Amniotic epithelial cell (primary cell): ENCODE measurements at places on chromosomes 6 and 20.

- DNase-seq: peak; percentile 90
Measured at GRCh38 chr6:112691289-112691688, 344.2 kb downstream of the RFPL4B start.

DNA sequence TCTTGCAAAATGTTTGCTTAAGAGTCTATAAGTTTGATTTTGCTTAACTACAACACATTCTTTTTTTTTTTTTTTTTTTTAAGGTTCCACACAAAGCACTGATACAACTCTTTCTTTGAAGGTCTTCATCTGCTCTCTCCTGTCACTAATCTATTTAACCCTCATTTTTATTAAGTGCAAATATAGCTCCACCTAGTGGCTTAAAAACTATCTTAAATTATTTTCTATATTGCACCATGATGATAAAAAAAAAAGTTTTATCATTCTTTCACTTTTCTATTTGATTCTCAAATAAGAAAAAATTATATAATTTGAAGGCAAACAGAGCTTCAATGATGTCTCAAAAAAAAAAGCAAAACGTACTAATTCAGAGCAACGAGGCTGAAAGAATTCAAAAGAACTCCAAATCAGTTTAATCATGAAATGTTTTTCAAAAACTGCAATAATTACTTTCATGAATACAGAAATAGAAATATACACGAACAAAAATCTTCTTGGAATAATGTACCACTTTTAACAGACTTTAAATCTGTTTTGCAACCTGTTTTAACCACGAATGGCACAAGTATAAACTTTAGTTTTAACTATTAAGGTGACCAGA, 12.8 kb downstream of the ESF1 start:
- peak; percentile 35 for DNase-seq

GRCh38 chr6:148987982-148988381, 241.2 kb downstream of the UST start:
- DNase-seq: no peak

- no peak for DNase-seq
Measured at GRCh38 chr6:72636786-72637185, 14.9 kb downstream of the KCNQ5 start.

GRCh38 chr20:46402331-46402811, 4.0 kb downstream of the ELMO2 start:
- DNase-seq: peak; percentile 81

DNA sequence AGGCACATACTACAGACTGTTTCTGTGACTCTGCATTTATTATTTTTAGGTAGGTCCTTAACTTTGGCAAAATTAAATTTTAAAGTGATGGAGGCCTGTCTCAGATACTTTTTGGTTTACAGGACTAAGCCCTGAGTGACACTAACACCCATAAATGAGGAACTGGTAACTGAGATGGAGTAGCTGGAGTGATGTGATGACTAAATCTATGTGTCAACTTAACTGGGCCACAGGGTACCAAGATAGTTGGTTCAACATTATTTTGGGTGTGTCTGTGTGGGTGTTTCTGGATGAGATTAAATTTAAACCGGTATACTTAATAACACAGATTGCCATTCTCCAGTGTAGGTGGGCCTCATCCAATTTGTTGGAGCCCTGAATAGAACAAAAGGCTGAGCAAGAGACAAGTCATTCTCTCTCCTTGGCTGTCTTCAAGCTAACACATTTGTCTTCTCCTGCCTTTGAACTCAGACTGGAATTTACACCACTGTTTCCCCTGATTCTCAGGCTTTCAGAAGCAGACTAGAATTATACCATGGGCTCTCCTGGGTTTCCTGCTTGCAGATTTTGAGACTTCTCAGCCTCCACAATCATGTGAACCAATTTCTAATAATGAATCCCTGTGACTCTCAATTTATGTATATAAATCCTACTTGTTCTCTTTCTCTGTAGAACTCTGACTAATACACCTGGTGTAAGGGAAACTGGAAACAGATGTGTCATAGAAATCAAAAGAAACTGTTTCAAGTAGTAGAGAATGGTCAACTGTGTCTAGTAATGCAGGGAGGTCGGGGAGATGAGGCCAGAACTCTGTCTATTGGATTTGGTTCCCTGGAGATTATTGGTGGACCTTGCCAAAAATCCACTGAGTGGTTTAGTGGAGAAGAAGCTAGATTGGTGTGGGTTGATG, 579.2 kb downstream of the EPM2A start:
- no peak for DNase-seq

GRCh38 chr6:24694198-24694597, 24.8 kb downstream of the C6orf62 start:
- DNase-seq: no peak

DNA sequence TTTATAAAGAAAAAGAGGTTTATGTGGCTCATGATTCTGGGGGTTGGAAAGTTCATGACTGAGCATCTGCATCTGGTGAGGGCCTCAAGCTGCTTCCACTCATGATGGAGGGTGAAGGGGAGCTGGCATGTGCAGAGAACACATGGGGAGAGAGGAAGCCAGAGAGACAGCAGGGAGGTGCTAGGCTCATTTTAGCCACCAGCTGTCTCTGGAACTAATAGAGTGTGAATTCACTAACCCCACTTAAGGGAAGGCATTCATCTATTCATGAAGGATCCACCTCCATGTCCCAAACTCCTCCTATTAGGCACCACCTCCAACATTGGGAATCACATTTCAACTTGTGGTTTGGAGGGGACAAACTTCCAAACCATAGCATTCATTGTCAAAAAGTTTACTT, 137.3 kb upstream of the PMEPA1 start:
- no peak for DNase-seq

GRCh38 chr6:73200735-73201134, 24.6 kb downstream of the KHDC1L start:
- no peak for DNase-seq

DNA sequence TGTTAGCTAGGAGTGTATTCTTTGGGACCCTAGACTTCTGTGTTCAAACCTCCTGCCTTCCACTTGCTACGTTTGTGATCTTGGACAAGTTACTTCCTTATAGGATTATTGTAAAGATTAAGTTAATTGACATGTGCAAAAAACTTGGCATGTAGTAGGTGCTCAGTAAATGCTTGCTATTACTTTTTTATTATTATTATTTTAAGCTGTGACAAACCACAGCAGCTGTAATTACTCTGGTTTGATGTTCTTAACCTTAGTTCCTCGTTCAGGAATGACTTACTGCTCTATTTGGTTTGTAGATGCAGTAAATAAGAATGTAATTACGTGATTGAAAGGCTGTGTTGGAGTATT, 3.2 kb downstream of the ARFGEF2 start:
- DNase-seq: no peak

- DNase-seq: peak; percentile 86
Measured at GRCh38 chr20:49594143-49594930, 26.4 kb upstream of the PTGIS start.

GRCh38 chr6:83467620-83468036, 36.8 kb upstream of the ME1 start:
- DNase-seq: no peak

DNA sequence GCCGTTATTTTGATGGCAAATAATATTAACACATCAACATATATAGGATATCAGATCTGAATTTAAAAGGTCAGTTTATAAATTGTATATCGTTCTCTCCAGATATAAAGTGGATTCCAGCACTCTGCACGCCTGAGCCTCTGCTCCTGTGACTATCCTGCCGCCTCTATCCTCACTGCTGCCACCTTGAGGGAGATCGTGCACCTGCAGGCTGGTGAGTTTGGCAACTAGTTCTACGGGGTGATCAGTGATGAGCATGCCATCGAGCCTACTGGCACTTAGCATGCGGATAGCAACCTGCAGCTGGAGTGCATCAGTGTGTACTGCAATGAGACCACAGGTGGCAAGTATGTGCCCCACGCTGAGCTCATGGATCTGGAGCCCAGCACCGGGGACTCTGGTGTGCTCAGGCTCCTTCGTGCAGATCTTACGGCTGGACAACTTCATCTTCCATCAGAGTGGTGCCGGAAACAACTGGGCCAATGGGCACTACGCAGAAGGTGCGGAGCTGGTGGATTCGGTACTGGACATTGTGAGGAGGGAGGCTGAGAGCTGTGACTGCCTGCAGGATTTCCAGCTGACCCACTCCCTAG, 84.9 kb downstream of the FBXO5 start:
- DNase-seq: peak; percentile 16
